ENCODE measurements at places on chromosomes 11 and 22. TPM values are rescaled to one million over a fixed set of nuclear protein-coding genes. Genes with fewer than 3 reads are reported as not detected.

USH1C gene
- total RNA-seq = 0.24 TPM

ABTB2 gene
- total RNA-seq = 0.84 TPM

SLC16A8 gene
- total RNA-seq = 3.1 TPM

C11orf86 gene
- not detected for total RNA-seq

FADS1 gene
- 184 TPM for total RNA-seq

SHISA8 gene
- not detected for total RNA-seq

GRCh38 chr22:32576553-32577253, 102.1 kb downstream of the FBXO7 start:
- DNase-seq = peak; percentile 58

GRCh38 chr11:75966537-75967287, 151.7 kb downstream of the UVRAG start:
- no peak for DNase-seq

DNA sequence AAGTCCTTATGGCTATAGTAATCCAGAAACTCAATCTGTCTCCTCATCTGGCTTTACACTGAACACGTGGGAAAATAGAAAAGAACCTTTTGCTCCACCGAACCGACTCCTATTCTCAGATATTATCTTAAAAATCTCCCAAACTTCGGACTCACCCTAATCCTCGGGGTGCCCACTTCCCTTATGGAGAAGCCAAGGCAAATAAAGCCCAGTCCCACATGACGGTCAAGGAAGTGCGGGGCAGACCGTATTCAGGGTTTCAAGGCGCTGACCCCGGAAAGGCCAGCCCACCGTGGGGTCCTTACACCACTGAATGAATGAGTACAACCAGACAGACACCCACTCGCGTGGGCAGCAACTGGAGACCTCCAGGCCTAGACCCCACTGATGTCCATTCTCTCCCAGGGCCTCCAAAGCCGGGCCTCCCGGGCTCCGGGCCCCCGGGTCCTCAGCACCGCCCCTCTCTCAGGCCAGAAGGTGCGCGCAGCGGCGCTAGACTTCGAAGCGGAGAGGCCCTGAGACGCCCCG, 489 bp downstream of the NUP98 start:
- no peak for DNase-seq

GRCh38 chr11:114131461-114131864, 72.0 kb downstream of the ZBTB16 start:
- no peak for DNase-seq

DNA sequence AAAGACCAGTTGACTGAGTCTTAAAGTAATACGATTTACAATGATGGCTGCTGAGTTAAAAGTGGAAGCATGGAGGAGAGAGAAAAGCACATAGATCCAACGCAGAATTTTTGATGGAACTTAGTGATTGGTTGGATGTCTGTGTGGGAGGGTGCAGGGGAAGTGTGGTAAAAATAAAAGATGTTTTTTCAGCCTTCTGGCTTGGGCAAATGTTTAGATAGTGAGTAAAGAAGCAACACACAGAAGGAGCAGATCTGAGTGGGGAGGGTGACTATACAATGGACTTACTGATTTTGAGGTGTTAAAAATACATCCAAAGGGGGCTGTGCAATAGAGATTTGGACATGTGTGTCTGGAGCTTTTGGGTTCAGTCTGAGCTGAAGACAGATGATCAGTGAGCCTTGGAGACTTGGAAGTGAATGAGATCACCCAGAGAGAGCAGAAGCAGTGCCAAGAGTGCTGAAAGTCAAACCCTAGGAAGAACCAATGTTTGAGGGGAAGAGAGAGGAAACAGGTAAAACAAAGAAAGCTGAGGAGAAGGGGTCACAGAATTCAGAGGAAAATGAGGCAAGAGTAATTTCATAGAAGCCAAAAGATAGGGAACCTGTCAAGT, 8.6 kb downstream of the GRIA4 start:
- no peak for DNase-seq

GRCh38 chr11:32113200-32113919, 22.5 kb downstream of the RCN1 start:
- DNase-seq = no peak

- DNase-seq = no peak
Measured at GRCh38 chr22:24580276-24580675, 12.6 kb downstream of the LRRC75B start.

GRCh38 chr11:114095899-114096298, 36.4 kb downstream of the ZBTB16 start:
- DNase-seq = no peak

DNA sequence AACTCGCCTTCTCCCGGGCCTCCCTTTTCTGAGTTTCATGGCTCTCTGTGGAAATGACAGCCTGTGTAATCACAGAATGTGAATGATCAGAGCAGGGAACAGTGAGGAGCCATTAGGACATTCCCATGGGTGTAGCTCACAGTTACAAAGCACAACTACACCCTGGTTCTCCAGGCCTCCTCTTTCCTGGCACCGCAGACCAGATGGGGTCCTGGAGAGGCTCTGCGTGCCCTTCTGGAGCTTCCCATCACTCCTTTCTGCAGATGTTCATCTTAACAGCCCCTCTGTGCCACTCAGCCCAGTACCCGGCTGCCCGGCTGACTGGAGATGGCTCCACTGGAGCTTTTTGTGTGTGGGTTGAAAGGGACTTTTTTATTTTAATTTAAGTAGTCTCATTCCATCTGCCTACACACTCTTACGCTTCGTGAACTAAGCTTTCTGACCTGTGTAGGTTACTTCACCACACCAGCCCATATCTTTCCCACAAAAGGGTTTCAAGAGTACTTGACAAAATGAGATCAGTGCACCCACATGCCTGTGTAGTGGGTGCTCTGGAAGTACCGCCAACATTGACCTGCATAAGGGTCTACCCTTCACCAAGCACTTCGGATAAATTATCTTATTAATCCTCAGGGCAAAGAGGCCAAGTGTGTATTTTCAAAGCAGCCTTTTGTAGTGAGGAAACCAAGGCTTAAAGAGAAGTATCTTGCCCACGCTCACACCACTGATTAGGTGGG, 29.8 kb downstream of the SREBF2 start:
- no peak for DNase-seq

DNA sequence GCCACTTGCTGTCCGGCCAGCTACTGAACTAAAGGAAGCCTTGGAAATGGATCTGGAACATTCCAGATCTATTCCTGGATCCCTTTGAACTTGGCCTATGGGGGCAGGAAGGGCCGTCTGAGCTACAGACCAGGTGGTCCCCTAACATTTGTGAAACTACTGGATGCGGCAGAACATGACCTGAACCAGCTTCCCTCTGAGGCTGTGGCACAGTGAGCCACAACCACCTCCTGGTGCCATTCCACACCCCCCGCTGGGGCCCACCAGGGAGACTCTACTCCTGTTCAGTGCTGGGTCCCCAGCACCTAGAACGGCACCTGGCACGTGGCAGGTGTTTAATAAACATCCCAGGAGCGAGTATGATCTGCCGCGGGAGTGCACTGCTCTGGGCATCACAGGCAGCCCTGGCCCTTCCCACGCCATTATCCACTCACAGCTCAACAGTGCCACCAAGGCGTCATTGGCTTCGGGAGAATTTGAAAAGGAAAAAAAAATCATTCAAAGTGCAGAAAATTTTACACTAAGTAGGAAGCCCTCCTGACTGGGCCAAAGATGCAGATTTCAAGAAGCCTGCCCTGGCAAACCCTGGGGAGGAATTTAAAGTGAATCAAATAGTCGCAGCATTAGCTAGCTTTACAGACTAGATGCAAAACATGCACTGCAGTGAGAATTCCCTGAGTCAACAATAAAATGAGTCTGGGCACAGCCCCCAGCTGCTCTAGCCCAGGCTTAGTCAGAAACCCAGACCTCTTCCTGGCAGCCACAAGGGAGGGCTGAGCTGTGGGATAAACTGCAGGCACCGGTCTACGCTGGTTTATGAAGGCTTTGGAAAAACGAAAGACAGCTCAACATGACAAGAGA, 14.3 kb upstream of the EFCAB6 start:
- DNase-seq = no peak

DNA sequence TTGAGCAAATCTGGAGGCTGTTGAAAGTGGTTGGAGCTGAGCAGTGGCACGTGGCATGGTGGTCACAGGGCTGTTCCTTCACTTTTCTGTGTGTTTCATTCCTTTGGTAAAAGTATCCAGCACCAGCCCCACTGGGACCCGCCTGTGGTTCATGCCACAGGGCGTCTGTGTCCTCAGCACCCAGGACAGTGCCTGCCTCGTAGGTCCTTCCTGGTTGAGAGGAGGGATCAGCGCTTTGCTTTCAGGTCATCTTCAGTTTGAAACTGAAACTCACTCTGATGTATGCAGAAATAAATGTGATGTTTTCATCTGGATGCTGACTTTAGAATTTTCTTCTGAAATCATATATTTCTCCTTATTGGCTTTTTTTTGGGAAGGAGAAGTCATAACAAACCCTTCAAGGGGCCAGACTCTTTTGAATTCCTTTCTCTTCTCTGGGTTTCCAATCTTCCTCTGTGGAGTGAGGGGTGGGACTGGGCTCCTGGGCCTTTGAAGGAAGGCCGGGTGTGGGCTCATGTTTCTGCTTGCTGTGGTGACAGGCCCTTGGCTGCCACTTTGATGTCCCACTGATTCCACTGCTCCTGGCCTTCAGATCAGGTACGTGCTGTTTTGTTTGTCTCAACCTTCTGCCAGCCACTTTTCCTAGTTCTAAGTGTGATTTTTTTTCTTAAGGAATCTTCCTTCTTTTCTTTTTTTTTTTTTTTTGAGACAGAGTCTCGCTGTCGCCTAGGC, 26.2 kb downstream of the TBC1D22A start:
- DNase-seq = no peak

- DNase-seq = peak; percentile 66
Measured at GRCh38 chr11:33376331-33377310, 119.4 kb downstream of the HIPK3 start.

GRCh38 chr11:26225646-26226045, 106.3 kb upstream of the ANO3 start:
- no peak for DNase-seq

DNA sequence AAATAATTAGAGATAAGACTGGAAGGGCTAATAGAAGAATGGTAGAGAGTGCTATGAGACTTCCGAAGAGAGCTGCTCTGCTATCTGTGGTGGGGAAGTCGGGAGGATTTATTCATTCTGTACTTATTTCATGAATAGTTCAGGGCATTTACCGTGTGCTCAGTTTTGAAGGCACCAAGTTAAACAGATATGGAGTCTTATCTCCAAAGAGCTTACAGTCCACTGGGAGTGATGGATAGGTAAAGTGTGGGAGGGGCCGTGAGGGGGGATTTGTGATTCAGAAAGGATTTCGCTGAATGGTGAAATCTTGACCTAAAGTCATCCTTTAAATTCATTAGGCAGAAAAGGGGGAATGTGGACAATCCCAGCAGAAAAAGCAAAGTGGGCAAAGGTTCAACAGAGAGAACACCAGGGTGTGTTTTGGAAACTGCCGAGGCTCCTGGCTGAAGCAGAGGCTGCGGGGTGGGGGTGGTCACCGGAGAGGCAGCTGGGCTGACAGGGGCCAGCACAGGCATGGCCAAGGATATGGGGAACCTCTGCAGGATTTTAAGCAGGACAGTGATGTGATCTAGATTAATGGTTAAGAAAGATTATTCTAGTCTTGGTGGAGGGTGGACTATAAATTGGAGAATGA, 91.2 kb downstream of the UBASH3B start:
- DNase-seq = no peak

GRCh38 chr22:46970411-46971098, 208.1 kb downstream of the TBC1D22A start:
- DNase-seq = no peak

- DNase-seq = no peak
Measured at GRCh38 chr11:1459764-1460395, 26.7 kb downstream of the MOB2 start.

- DNase-seq = no peak
Measured at GRCh38 chr11:75656044-75656727, 12.7 kb downstream of the MAP6 start.

DNA sequence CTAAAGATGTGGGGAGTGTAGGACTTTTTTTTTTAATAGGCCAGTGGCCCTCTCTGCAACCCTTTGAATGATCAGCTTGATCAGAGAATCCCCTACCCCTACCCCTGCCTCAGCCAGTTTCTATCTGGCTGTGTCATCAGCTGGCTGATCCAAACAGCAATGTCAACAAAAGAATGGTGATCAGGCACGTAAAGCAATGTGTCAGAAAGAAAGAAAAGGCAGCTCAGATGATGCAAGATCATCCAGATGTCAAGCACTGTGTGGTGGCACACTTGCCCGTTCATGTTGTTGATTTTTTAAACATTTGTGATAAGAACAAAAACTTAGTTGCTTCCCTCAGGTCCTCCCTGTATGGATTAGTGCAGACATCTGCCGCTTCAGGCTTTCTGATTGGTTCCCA, 26.3 kb upstream of the EHF start:
- no peak for DNase-seq

GRCh38 chr11:68838572-68838964, 3.1 kb downstream of the CPT1A start:
- DNase-seq = no peak

DNA sequence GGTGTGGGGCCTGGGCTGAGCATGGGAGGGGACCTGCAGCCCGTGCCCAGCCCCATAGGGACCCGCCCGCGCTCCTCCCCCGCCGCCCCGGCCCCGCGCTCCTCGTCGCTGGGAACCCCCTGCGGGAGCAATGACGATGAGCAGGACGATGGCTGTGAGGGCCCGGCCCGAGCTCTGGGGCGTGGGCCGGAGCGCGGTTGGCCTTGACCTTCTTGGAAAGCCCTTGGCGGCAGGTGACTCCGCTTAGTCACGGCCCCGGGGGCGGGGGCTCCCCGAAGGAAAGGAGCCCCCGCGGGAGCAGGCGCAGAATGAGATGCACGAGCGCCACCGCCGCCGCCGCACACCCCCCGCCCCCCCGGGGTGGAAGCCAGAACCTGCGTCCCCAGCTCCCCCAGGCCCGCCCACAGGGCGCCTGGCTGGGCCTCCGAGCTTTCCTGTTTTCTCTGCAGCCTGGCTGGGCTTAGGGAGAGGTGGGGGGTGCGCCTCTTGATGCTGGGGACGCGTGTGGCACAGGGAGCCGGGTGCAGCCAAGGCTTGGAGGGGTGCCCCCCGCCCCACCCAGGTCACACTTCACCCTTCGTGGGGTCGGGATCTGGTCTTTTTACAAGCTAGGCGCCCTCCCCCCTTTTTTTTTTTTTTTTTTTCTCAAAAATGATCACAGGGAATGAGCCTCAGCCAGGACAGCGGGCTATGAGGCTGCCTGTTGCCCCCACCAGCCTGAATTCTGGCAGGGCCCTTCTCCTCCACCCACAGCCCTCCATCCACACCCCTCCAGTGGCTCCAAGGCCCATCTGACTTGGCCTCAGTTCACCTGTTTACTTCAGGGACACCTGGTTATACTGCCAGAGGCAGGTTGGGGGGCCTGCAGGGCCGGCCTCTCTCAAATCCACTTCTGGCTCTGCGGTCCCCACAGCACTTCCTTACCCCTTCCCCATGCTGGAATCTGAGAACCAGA, 17.9 kb downstream of the CRELD2 start:
- DNase-seq = peak; percentile 52
